ENCODE measurements at places on chromosomes 2 and 18. TPM values are rescaled to one million over a fixed set of nuclear protein-coding genes. Genes with fewer than 3 reads are reported as not detected.

The BZW1 gene
- total RNA-seq, result 317 TPM

DNA sequence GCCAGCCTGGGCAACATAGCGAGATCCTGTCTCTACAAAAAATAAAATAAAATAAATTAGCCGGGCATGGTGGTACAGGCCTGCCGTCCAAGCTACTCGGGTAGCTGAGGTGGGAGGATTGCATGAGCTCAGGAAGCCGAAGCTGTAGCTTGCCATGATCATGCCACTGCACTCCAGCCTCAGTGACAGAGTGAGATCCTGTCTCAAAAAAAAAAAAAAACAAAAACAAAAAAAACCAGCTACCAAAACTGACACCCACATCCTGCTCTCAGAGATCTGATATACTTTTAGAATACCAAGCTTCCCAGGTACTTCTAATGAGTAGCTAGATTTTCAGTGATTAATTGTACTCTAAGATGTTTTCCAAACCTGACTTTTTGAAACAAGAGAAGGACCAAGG lies 74.0 kb downstream of the TTC27 start:
- DNase-seq, result no peak

GRCh38 chr2:152466980-152467676 lies 132.2 kb downstream of the FMNL2 start:
- no peak for DNase-seq

GRCh38 chr2:178419123-178419522 lies 31.9 kb downstream of the PRKRA start:
- no peak for DNase-seq

- DNase-seq, result no peak
Measured at GRCh38 chr2:75647771-75648170, 1.2 kb downstream of the MRPL19 start.

The ANKRD30B gene
- total RNA-seq, result not detected

DNA sequence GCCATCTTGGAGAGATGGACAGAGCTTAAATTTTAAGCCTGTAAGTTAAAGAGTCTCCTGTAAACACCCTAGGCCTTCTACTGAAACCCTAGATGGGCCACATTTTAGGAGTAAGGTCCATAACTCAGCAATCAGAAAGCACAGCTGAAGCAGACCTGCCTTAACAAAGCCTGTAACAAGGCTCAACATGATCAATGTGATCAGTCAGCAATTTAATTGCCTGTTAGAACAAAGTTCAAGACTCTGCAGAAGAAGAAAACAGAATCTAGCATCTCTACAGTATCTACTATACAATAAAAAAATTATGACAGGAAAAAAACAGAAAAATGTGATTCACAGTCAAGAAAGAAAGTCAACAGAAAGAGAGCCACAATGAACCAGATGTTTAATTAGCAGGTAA lies 27.1 kb downstream of the SEPTIN10 start:
- DNase-seq, result no peak

The IL36G gene
- not detected for total RNA-seq

DNA sequence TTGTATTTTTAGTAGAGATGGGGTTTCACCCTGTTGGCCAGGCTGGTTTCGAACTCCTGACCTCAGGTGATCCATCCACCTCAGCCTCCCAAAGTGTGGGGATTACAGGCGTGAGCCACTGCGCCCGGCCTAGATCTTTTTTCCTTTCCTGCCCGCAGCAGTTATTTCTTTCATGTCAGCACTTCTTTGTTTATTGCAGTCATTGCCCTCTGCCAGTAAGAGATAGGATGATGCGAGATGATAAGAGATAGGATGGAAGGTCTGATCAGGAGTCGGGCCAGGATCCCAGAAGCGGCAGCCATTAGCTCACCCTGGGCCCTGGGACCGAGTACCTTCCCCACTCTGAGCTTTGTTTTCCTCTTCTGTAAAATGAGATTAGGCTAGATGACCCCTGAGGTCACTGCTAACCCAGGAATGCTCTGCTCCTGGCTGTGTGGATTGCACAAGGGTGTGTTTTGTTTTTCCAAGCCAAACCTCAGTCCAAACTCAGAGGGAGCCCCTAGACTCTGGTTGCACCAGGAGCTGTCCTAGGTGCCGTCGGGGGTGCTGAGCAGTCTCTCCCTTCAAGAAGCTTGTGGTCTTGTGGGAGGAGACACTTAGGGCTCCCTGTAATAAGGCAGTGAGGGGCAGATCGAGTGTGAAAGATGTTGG lies 63.3 kb downstream of the LPIN1 start:
- DNase-seq, result no peak

DNA sequence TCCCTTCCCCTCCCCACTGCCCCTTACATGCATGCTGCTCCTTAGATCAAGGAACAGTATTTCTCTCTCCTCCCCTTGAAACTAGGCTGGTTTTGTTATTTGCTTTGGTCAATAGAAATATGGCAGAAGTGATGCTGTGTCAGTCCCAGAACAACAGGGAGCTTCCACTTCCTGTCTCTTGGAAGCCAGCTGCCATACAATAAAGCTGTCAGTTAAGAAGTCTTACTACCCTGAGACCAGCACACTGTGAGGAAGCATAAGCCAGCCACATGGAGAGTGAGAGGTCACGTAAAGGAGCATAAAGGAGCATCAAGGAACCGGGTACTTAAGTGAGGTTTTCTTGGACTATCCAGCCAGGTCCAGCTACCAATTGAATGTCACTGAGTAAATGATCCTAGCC lies 126.6 kb downstream of the NOL4 start:
- no peak for DNase-seq

The FAM124B gene
- 13.1 TPM for total RNA-seq

- DNase-seq, result no peak
Measured at GRCh38 chr18:3658529-3658928, 208.6 kb downstream of the TGIF1 start.

The LHCGR gene
- 5.6 TPM for total RNA-seq

GRCh38 chr2:34849827-34850226 lies 1250.7 kb upstream of the FAM98A start:
- DNase-seq, result no peak

DNA sequence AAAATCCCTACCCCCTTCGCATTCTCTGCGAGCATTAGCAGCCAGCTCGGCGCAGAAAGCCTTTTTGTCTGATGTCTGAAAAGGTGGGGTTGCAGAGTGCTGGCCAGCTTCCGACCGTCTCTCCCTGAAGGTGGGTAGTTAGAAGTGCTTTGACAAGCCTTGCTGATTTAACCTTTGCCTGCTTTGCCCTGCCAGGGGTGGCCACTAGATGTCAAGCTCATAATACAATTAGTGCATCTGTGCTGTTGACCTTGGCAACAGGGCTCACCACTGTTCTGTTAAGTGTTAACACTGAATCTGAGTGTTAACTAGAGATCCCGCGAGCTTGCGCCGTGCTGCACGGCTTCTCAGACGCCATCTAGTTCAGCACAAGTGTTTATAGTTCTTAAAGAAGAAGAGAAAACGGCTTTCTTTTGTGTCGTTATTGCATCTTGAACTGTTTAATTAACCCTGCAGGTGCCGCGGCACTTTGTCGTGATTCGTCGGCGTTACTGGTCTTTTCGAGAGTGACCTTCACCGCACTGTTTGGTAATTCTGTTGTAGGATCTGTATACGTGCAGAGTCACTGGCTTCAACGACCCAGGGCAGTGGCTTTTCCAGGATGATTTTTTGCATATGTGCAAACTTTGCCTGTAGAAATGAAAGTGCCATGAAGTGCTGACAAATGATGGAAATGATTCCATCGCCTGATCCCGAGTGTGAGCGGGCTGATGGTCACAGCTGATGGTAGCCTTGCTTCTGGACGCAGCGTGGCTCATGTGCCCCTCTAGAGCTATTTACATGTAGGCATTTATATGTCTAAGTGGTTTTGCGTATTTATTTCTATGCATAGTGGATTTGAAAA lies 5.5 kb downstream of the SALL3 start:
- no peak for DNase-seq

GRCh38 chr2:75896779-75897366 lies 186.2 kb upstream of the GCFC2 start:
- no peak for DNase-seq

The SLC5A7 gene
- total RNA-seq, result 6.3 TPM

DNA sequence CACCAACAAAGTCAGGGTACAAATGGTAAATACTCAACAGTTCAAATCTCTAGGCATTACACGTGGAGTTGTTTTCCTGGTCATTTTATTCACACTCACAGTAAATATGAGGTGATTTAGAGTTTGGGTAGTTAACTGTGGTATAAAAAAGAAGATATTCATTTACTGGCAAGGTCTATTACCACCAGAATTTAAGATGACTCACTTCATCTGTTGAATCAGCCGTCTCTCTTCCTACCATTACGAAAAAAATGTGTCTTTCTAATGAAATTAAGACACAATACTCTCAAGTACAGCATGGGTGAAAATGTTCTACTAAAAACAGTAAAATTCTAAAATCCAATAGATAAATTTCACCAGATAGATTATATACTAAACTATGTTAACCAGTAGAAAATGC lies 21.0 kb upstream of the GPR75 start:
- DNase-seq, result no peak
